ENCODE measurements at places on chromosomes 5 and 9. TPM values are rescaled to one million over a fixed set of nuclear protein-coding genes. Genes with fewer than 3 reads are reported as not detected.

The HAVCR2 gene
- 3.3 TPM for polyA plus RNA-seq

The NNT gene
- 96.5 TPM for polyA plus RNA-seq

The GRXCR2 gene
- polyA plus RNA-seq, result not detected

The LECT2 gene
- polyA plus RNA-seq, result 2.1 TPM

The SETD9 gene
- polyA plus RNA-seq, result 16.4 TPM

The GPX3 gene
- 1,471 TPM for polyA plus RNA-seq

The GFRA3 gene
- polyA plus RNA-seq, result 3.2 TPM

The HTR4 gene
- polyA plus RNA-seq, result 0.12 TPM

The LEAP2 gene
- polyA plus RNA-seq, result 4.0 TPM

The PGM5 gene
- 34.3 TPM for polyA plus RNA-seq

The NPR3 gene
- polyA plus RNA-seq, result 16.4 TPM

GRCh38 chr5:1032551-1033027 lies 24.0 kb downstream of the NKD2 start:
- no peak for DNase-seq

- no peak for DNase-seq
Measured at GRCh38 chr5:89273289-89273688, 390.3 kb upstream of the MEF2C start.

DNA sequence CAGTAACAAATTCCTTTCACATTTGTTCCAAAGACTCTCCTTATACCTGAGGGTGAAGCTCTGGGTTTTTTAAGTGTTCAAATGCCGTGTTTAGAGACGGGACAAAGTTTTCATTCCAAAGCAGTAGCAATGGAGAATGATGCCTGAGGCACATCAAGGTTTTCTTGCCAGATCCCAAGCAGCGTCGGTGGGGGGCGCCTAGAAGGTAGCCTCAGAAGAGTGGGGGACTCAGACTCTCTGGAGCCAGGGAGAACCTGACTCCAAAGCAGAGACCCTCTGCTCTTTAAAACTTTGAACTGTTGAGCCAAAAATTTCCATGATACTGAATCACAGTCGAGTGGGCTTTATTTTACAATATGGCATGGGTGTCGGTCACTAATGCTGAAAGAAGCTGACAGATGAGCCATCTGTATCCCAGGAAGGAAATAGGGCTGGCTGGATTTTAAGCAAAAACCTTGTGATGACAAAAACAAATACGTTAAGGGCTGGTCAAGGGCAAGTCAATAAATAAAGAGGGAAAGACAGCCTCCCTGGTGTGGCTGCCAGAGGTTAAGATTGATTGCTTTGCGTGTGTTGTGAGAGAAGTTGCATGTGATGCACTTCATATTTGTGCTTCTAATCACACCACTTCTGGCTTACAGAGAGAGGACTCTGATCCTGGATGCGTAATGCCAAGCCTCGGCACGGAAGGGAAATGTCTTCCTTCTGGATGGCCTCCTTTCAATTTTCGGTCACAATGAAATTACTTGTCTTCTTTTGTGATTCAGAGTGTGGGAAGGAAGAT lies 161.1 kb upstream of the EFNA5 start:
- no peak for DNase-seq

DNA sequence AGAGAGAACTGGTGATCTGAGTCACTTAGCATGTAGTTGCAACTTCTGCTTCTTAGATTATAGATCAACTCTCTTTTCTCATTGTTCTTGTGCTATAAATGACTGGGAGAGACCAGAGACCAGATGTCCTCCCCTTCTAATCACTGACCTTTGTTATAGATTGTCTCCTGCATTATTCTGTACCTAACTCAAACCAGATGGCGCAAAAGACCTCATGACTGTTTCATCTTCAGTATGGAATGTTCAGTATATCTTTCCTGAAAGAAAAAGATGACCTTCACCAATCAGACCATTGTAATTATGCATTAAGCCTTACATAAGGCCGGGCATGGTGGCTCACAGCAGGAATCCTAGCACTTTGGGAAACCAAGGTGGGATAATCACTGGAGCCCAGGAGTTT lies 30.5 kb upstream of the ADAM19 start:
- DNase-seq, result no peak

- DNase-seq, result no peak
Measured at GRCh38 chr5:150082889-150083288, 3.5 kb downstream of the CSF1R start.

DNA sequence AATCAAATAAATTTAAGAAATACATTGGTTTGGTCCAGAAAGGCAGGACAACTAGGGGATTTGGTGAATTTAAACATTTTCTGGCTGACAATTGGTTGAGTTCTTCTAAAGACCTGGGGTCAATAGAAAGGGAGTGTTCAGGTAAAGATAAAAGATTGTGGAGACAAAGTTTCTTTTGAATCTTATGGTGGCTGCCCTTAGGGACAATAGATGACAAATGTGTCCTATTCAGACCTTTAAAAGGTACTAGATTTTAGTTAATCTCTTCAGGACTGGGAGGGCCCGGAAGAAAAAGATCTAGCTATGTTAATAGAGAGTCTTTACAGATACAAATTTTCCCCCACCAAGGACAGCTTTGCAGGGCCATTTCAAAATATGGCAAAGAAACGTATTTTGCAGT lies 35.9 kb downstream of the PLEKHG4B start:
- no peak for DNase-seq

DNA sequence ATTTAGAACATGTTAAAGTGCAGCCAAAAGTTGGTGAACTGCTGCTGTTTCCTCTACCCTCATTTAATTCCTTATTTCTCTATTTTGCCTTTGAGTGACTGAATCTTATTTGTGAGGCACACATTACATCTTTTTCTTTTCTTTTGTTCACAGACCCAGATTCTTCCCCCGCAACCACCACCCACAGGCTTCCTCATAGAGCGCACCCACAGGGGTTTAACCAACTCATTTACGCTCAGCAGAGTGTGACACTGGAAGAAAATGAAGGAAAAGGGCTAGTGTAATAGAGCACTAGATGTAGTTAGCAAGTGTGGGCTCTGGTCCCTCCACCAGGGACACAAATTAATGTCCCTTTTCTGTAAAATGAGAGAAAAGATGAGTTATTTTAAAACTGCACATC lies 200.7 kb downstream of the PARP8 start:
- DNase-seq, result no peak

DNA sequence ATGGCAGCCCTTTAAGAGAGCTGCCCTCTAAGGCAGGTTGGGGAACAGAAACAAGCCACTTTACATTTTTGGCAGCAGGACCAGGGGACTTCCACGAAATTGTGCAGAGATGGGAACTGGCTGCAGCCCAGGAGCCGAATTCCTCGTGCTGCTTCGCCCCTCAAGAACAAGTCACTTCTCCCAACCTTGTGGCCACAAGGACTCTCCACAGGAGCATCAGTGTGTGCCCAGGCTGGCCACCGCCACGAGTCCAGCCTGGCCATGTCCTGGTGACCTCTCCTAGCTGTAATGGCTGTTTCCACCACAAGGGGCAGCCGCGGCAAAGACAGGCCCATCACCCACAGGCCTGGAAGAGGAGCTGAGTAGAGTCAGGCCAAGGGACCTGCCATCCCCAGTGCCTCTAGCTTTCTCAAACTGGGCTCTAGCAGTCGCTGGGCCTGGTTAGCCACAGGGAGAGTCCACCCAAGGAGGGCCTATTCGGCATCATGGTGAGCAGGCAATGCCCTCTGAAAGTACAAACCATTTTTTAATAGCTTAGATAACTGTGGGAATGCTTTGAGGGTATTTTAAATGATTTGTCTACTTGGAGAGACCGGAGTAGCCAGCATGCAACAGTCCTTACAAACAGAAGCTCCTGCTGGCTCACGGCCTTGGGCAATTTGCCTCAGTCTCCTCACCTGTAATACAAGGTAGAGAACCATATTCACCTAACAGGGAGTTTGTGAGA lies 129.0 kb downstream of the COL23A1 start:
- peak; percentile 58 for DNase-seq

- peak; percentile 39 for DNase-seq
Measured at GRCh38 chr9:82404881-82405280, 416.3 kb downstream of the SPATA31D1 start.

GRCh38 chr5:74993743-74994142 lies 58.6 kb downstream of the GCNT4 start:
- DNase-seq, result no peak

DNA sequence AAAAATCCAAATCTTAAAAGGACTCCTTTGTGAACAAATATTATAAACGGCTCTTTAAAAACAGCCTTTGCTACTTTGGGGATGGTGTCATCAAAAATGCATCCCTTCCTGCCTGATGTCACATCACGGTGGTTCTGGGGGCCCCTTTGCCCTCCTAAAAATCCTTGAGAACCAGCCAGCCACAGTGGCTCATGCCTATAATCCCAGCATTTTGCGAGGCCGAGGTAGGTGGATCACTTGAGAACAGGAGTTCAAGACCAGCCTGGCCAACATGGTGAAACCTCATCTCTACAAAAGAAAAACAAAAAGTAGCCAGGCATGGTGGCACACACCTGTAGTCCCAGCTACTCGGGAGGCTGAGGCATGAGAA lies 43.9 kb downstream of the FNBP1 start:
- no peak for DNase-seq

DNA sequence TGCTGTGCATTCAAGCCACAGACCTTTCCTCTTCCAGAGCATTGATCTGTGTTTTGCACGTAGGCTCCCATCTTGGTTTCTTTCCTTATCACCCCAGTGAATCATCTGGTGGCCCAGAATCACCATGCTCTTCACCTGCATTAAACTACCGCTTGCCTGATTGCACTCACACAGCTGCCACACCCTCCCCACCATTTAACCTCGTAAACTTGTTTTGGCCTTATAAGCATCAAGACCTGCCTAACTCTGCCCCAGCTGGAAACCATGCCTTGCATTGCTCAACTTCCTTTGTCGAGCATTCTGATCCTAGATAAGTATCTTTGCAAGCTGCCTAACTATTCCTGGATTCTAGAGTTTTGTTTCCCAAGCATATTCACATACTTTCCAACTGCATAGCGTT lies 369.6 kb upstream of the SEMA6A start:
- no peak for DNase-seq

GRCh38 chr5:69364414-69364813 lies 4.9 kb downstream of the AK6 start:
- DNase-seq, result no peak

DNA sequence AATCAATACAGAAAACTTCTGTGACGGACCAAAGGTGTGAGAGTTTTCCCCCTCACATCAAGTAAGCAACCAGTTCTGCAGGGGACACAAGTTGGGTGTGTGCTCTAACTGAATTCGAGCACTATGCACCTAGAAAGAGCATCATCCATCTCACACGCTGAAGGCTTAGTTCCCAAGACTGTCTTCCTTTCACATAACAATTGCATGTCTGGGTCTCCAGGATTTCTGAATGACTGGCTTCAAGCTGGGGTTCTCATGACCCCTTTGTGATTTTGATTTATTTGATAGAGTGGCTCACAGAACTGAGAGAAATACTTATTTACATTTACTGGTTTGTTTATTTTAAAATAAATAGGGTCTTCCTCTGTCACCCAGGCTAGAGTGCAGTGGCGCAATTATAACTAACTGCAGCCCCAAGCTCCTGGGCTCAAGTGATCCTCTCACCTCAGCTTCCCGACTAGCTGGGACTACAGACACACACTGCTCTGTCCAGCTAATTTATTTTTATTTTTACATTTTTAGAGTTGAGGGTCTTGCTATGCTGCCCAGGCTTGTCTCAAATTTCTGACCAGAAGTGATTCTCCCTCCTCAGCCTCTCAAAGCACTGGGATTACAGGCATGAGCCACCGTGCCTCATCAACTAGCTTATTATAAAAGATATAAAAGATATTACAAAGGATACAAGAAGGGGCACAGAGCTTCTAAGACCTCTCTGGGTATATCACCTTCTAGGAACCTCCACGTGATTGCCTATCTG lies 316.7 kb upstream of the CDH12 start:
- DNase-seq, result no peak

- peak; percentile 54 for DNase-seq
Measured at GRCh38 chr5:14482085-14482484, 99.5 kb upstream of the OTULINL start.

Measured in renal pelvis (tissue), 12 donors.